ENCODE measurements at places on chromosomes 2 and 18.

DNA sequence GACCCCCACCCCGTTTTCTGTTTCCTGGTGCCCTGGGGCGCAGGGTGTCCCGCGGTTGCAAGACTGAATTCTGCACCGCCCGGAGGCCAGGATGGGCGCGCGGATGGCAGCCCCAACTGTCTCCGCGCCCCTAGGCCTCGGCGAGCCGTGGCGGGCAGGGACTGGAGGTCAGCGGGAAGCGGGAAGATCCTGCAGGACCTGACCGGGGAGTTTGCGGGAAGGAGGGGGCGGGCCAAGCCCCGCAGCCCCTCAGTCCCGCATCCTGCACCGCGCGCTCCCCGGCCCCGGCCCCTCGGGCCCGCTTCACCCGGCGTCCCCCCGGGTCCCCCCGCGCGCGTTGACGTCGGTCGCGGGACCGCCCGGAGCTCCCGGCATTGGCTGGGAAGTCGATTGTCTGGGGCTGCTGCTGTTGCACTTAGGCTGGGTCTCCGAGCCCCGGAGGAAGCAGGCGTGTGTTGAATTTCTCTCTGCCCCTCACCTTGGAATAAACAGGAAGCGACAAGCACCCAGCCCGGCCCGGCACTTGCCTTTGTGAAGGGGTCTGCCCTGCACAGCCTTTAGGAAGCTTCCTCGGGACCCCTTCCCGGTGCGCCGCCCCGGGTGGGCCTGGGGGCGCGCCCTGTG, at the start of gene LDLRAD4:
LDLRAD4 (plus strand) TSS at position 393 of the 624 bp plus-strand sequence.
- DNase-seq, result peak; percentile 17

DNA sequence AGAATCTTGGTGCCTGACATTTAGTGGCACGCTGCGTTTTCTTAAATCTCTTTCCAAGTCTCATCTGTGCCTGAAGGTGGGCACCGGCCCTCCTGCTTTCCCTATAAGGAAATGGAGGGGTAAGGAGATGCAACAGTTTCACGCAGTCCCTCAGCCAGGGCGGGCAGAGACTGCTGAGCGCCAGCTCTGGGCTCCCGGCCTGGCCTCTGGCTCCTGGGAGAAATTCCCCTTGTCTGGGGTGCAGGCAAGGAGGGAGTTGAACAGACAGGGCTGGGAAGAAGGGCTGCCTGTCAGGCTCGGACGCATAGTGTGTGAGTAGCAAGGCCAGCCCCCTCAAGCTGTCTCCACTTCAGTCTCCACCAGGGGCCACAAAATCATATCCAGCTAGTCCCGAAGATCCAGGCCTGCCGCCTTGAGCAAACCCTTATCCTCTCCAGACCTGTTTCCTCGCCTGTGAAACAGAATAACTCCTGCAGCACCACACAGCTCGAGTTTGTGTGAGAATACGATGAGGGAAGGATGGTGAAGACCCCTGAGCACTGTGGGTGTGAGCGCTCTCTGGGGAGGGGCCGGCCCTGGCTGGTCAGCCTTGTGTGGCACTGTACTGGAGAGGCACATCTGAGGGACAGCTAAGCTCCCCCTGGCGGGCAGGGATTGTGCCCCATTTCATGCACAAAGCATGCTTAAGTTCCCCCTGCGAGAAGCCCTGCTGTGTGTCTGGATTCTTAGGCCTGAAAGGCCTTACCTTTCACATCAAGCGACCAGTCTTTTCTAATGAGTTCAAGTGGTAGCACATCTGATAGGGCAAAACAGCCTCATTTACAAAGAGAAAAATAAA, 33.8 kb downstream of the SDC1 start:
- DNase-seq, result no peak

DNA sequence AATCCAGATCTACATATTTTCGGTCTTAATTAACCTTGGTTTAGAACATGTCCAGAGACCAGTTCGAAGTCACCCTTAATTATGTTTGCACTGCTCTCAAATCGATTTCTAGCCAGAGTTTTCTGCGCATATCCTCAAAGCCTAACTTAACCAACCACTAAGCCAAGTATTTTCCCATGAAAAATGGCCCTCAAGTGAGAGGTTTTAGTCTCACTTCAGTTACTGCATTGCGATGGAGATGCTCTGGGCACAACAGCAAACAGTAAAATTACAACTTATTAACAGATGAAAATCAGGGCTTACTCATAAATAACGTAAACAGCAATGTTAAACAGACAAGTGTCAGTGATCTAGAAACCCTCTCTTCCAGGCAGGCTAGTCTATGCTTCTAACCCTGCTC, 4.5 kb downstream of the RTN4 start:
- DNase-seq, result no peak

- DNase-seq, result no peak
Observed at GRCh38 chr18:41655074-41655473, 300.0 kb upstream of the PIK3C3 start.

GRCh38 chr18:55781481-55781957, 193.5 kb upstream of the TCF4 start:
- DNase-seq, result peak; percentile 80

DNA sequence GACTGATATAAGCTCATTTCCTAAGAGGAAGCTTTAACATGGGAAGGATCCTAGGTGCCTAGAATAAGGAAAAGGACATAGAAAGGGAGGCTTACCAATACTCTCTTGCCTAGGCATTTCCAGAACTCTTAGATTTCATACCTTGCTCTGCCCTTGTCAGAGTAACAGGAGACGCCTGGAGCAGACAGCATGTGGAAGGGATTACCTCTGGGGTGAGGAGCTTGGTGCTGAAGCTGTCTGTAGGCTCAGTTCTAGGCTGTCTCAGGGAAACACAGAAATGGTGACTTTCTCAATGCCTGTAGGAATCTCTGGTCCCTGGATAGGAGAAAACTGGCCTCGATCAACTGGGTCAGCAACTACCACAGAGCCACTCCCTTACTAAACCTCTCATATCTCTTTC, 150.0 kb downstream of the SLC4A3 start:
- no peak for DNase-seq

DNA sequence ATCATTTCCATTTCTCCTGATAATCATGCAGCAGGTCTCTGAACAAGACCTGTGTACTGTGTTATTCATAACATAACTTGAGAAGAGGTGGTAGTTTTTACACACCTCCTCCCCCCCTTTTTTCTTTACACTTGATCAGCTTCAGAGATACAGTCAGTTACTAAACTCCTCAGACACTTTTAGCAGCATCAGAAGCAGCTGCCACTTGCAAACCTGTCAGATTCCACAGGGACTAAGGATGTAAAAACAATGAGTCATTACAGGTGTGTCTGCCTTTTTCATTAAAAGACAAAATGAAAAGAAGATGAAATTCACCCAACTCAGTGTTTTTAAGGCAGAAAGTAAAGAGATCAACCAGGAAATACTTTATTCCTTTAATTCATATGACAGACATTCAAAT, 254.0 kb downstream of the NRXN1 start:
- no peak for DNase-seq

GRCh38 chr2:2557475-2557874, 226.4 kb upstream of the MYT1L start:
- no peak for DNase-seq

- no peak for DNase-seq
Observed at GRCh38 chr2:185862657-185863398, 124.2 kb downstream of the FSIP2 start.

DNA sequence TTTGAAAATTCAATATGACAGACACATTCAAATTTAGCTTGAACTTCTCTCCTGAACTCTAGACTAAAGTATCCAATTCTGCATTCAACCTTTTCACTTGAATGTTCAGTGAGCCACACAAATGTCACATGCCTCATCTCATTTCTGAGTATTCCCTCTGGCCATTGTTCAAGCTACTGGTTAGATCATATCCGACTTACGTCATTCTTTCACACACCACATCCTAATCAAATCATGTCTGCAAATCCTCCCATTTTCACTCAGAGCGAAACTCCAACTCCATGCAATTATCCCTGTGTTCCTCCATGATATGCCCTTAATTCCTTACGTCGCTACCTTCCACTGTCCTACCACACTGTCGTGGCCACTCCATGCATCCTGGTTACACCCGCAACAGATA, 425.1 kb downstream of the CBLN2 start:
- no peak for DNase-seq

DNA sequence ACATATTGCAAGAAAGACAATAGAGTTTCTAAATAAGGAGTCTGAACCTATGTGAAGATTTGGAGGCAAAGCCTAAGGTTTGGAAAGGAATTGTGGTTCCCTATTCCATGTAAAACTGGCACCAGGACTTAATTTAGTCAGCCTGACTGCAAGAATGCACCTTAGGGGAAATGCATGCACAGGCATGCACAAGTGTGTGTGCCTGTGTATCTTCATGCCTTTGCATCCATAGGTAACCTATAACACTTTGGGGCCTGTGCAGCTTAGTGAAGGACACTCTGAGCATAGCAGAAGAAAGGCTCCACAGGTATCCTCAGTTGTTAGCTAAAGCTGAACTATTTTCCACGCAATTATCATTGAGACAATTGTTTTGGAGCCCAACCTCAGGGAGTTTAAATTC, 73.4 kb downstream of the RPRM start:
- no peak for DNase-seq

GRCh38 chr2:129708221-129708967, 271.1 kb upstream of the RAB6C start:
- DNase-seq, result no peak

DNA sequence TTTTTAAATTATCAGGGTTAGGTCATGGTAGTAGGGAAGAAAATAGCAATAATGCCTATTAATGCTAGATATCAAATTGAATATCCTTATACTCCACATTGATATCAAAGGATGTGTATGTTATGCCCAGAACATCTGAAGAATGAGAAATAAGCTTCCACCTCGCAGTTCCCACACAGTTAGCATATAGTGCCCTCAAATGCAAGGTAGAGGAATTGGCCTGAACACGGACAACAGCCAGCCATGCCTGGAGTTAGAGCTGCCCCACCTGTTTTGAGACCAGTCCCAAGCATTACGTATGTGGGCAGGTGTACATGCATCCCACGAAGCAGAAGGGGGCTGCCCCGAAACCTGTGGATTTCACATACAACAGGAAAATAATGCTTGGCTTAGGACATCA, 79.6 kb downstream of the SUMO1 start:
- DNase-seq, result peak; percentile 56

DNA sequence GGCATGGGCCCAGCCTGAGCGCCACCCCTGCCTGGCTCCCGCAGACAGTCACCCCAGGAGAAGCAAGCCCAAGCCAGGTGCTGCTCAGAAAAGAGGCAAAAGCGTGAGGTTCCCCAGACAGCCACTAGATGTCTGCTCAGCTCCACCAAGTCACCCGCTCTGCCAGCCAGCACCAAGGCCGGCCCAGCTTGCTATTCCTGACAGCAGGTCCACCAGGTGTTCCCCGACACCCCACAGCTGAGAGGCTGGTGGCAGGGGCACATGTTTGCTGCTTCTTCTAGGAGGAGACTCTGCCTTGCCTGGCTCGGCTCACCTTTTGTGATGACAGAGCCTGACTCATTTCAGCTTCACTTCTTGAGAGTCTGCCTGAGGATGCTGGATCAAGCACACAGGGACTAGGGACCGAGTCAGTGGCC, 206.7 kb downstream of the MGAT5 start:
- DNase-seq, result peak; percentile 29

GRCh38 chr18:73942081-73942625, 205.5 kb downstream of the FBXO15 start:
- DNase-seq, result no peak

GRCh38 chr2:74367789-74368188, 12.3 kb downstream of the DCTN1 start:
- no peak for DNase-seq

GRCh38 chr2:31956312-31956711, 54.5 kb downstream of the MEMO1 start:
- DNase-seq, result no peak

DNA sequence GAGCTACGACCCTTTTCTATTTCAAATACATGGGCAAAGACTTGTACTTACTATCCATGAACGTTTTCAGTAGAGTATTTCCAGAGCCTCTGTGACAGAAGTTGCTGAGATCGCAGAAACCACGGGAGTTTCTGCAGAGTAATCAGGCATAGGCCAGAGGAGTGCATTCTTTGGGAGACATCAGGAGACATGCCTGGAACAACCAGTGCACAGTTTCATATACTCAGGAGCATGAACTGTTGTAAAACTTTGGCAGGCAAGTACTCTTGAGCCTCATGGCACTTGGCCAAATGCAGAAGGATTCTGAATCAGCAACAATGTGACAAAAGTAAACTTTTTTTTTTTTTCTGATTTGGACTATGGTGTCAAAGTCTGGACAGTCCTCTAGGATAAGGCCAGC, 307.1 kb downstream of the GRB14 start:
- DNase-seq, result peak; percentile 18

DNA sequence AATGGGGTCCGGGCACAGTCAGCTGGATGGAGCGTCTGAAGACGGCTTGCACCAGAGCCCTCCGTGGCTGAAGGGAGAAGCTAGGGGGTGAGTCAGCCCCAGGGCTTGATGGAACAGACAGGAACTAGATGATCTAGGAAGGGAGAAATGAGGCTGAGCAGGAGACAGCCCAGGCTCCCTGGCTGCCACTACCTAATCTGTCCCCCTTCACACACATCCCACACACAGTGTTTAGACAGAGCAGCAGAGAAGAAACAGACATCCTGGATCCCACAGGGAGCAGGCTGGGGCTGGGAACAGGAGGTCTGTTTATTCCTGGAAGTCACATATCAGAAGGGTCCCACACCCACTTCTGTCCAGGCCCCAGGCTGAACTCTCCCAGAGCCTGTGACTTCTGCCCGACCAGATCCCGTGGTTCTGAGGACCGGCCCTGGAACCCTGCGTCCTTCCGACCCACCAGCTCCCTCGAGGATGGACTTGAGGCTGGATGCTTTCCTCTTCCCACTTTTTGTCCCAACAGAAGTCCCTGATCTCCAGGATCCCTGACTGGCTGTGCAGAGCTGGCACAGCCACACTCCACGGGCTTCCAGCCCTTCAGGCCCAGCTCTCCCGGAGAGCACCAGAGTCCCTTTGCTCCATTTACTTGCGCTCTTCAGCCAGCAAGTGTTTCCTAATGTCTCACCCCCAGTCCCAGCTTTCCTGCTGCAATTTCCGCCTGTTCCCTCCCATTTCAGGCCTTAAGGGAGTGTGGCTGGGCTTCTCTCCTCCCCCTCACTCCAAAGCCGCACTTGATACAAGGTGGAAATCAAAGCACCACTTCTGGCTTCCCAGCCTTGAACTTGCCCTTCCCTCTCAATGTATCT, 1.5 kb upstream of the GPBAR1 start:
- DNase-seq, result peak; percentile 78

- peak; percentile 33 for DNase-seq
Observed at GRCh38 chr2:199018826-199019225, 438.9 kb downstream of the SATB2 start.

DNA sequence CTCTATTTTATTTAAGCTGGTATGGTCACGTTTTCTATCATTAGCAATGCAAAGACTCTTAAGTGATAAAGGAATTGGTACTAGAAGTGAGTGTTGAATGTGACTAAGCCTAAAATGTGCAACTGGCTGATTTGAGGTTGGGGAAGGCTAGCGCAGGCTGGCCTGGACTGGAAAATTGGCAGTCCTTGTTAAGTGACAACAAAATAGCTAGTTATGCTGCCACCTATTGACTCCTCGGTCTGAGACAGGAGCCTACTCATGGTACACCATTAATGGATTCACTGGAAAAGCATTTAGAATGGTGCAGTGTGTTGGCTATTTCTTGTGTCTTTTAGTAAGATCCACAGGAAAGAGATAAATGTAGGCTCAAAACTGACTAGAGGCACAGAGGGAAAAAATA, 5.7 kb upstream of the WIPF1 start:
- peak; percentile 57 for DNase-seq

- no peak for DNase-seq
Observed at GRCh38 chr2:237650455-237650850, 23.1 kb downstream of the LRRFIP1 start.

Measured in fibroblast of skin of abdomen (primary cell).